ENCODE measurements at places on chromosomes 6 and 20.

GRCh38 chr6:170160031-170160627, 130.7 kb downstream of the DLL1 start:
- DNase-seq = peak; percentile 51

DNA sequence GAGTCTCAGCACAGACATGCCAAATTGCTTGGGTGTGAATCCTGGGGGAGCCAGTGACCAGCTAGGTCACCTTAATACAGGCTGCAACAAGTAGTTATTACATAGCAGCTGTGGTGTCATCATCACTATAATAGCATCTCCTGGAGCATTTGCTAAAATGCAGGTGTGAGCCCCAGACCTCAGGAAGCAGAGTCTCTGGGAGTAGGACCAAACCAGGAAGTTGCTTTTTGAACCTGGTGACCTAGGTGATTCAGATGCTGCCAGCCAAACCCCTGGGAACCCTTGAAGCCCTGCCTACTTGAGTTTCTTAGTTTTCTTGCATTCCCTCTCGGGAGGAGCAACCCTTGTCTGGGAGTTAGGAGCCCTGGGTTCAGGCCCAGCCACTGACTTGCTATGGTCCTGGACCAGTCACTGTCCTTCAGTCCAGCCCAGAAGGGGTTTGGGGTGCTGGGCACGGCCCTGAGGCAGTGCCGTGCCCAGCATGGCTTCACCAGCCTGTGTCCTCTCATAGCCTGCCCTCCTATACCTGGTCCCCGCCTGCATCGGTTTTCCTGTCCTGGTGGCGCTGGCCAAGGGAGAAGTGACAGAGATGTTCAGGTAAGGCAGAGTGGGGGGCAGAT, 39.3 kb upstream of the ID1 start:
- no peak for DNase-seq

DNA sequence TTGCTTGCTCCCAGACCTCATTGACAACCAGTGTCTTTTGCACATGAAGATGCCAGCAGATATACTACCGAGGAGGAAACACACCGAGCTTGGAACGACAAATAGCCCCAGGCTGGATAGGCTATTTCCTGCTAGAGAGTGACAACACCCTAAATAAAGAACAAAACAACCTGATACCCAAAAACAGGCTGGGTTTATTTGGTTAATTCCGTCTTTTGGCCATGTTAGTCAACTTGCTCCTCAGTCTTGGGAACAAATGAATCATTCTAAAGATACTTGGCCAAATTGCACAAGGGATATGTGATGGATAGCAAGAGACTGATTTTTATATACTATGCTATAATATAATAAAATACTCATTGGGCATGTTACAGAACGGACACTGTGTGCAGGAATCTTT, 11.5 kb upstream of the MUC22 start:
- no peak for DNase-seq

DNA sequence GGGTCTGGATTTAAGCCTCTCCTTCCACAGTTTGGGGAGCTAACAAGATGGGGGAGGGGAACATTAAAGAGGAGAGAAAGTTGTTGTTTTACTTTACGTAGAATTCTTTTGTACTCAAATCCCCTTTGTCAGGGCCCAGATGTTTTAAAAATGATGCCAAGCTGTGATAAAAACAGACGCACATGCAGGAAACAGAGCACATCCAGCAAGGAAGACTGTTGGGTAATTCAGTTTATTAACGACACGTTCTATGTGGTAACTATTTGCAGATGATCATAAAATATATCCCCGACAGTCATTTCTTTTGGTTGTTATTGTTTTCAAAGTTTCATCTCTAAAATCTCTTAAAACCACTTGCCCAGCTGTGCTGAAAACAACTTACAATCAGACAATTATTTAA, 307.0 kb upstream of the PRDM1 start:
- DNase-seq = no peak

DNA sequence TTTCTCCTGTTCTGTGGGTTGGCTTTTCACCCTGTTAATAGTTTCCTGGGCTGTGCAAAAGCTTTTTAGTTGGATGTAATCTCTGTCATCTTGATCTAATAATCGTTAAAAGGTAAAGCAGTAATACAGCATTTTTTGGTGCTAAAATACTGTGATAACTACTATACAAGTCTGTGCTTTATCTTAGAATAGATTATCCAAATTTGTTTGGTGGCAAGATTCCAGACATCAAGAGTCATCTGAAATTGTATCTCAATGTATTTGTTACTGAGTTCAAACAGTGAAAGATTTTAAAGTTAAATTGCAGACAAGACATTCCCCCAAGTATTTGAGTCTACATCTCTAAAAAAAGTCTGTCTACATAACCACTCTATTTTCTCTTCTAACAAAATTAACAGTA, 18.8 kb downstream of the TBPL1 start:
- no peak for DNase-seq

DNA sequence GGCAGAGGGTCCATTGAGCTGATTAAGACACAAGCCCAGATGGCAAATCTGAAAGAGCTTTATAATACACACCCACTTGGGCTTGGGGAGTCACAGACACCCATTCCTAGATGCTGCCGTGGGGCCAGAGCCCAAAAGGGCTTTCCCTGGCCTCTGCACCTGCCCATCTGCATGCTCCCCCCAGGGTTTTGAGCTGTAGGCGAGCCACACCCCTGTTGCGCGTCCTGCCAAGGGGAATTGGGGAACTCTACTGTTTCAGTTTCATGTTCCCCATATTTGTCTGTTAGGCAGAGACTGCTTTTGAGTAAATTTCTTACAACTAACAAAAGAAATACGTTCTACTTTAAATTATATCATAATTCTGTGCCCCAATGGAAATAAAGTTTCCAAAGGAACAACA, 52.9 kb upstream of the FNDC1 start:
- no peak for DNase-seq

- DNase-seq = peak; percentile 22
Observed at GRCh38 chr20:3068986-3069900, 2.2 kb upstream of the OXT start.

DNA sequence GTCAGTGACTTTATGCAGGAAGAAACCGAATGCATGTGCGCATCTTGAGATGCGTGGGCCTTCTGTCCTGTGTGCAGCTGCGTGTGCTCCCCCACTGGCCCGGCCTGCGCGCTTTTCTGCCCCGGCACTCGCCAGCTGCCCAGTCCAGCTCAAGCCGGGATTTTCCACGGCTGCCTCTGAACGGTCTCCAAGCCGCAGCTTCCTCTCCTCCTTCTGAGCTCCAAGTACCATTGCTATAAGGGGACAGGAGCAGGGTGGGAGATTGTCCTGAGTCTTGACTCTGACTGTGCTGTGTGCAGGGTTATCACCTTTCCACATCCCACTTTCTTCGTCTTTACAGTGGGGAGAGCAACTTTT, 302.8 kb downstream of the THBS2 start:
- DNase-seq = no peak

DNA sequence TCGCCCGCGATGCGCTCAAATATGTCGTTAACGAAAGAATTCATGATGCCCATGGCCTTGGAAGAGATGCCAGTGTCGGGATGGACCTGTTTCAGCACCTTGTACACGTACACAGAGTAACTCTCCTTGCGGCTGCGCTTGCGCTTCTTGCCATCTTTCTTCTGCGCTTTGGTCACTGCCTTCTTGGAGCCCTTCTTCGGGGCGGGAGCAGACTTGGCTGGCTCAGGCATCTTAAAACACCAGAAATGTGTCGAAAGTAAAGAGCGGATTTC, 36.4 kb downstream of the HFE start:
- peak; percentile 85 for DNase-seq

- no peak for DNase-seq
Observed at GRCh38 chr20:23517719-23518118, 26.8 kb downstream of the CST8 start.

DNA sequence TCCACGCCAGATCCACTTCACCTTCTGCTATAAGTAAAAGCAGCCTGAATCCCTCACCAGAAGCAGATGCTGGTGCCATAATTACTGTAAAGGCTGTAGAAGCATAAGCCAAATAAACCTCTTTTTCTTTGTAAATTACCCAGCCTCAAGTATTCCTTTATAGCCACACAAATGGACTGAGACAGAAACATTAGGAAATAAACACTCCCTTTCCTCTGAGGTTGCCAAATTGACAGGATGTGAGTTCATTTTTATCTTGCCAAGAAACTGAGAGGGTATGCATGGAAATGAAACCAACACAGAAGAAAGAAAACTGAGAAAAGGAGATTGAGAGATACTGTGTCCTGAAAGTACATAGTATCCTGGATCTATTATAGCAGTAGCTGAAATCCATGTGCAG, 481.2 kb downstream of the HAO1 start:
- no peak for DNase-seq

GRCh38 chr20:64211874-64212658, 43.5 kb upstream of the PCMTD2 start:
- no peak for DNase-seq
